ENCODE measurements at places on chromosomes 2 and 18.

DNA sequence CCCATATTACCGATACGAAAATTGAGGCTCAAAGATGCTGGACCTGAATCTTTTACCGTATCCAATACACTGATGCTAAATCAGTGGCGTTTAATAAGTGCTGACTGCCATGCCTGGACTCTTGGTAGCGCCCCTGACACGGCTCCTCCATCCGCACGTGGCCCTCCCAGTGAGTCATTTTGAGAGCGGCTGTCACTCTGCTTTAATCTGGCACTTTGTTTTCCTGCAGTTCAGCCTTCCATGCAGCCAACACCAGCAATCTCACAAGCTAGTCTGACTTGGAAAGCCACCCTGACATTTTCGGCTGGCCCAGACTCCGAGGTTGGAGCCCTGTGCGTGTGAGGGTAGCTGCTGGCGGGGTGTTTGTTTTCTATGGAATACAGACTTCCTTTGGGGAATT is 155.1 kb upstream of the LMAN1 start:
- peak; percentile 42 for DNase-seq

GRCh38 chr2:143607231-143608062 is 478.2 kb downstream of the ARHGAP15 start:
- peak; percentile 2 for DNase-seq

- no peak for DNase-seq
Measured at GRCh38 chr2:197229509-197230443, 80.8 kb downstream of the ANKRD44 start.

DNA sequence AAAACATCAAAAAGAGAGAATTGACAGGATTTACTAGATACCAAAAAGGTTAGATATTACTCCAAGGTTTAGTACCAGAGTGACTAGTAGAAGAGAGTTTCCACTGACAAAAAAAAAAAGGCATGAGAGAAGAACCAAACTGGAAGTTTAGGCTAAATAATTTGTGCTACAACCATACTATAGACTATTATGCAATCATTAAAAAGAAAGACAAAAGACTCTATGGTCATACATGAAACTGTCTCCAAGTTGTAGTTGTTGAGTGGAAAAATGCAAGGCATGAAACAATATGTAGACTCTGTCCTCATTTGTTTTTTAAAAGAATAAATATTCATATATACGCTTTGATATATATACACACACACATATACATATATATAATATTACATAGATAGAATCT is 1.7 kb upstream of the EXOC6B start:
- no peak for DNase-seq

GRCh38 chr18:52216666-52217065 is 123.3 kb upstream of the DCC start:
- DNase-seq: no peak

DNA sequence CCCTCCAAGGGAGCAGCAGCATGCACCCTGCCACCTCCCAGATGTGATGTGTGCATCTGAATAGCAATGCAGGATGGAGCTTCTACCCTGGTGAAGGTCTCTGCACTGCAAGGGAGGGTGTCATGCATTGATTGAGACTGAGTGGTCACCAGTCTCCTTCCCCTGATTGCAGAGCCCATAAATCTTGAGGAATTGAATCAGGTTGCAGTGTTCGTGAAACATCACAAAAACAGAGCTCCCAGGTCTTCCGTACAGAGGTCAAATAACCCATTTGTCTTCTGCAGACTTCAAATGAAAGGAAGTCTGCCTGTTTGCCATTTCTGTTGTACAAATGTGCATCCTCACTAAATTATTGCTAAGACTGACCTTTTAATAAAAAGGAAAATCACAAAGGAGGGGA is 136.8 kb downstream of the WDSUB1 start:
- DNase-seq: peak; percentile 47

GRCh38 chr18:63578357-63578958 is 8.7 kb upstream of the SERPINB13 start:
- peak; percentile 36 for DNase-seq

DNA sequence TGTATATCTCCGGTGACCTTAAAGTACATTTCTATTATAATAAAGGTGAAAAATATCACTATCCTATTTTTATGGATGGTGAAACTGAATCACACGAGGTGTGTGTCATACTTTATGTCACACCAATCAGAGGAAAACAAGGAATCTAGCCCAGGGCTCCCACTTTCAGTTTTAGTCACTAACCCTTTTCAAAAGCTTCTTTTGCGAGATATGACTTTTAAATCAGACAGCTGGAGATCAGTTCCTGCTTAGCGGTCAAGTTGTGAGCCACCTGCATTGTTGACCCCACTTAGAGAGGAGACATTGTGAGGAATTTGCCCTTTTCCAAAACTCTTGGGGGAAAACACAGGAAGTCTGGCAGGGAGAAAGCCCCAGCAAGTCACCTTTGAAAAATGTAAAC is 70.5 kb downstream of the CPS1 start:
- DNase-seq: no peak

DNA sequence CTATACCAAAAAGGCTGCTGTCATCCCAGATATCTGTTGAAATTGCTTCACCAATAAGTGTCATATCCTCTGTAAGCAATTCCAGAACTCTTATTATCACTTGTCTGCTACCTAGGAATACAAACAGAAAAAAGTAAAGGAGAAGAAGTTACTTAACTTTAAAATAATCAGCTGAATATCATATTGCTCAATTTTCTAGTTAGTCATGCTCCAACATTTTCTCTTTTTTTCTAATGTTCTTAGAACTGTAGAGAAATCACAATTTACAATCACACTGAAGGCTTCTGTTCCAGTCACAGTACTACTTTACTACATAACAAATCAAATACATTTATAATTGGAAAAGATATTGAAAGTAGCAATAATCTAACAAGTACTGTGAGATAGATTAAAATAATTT is 17.4 kb downstream of the RTTN start:
- no peak for DNase-seq

- DNase-seq: peak; percentile 25
Measured at GRCh38 chr18:13165636-13166423, 52.7 kb upstream of the LDLRAD4 start.

GRCh38 chr2:25632396-25632795 is 41.0 kb downstream of the DTNB start:
- no peak for DNase-seq

GRCh38 chr2:179991344-179991743 is 15.8 kb downstream of the CWC22 start:
- no peak for DNase-seq

GRCh38 chr2:73414696-73415095 is 29.1 kb downstream of the ALMS1 start:
- no peak for DNase-seq

- DNase-seq: no peak
Measured at GRCh38 chr2:191582355-191582754, 95.6 kb upstream of the NABP1 start.

DNA sequence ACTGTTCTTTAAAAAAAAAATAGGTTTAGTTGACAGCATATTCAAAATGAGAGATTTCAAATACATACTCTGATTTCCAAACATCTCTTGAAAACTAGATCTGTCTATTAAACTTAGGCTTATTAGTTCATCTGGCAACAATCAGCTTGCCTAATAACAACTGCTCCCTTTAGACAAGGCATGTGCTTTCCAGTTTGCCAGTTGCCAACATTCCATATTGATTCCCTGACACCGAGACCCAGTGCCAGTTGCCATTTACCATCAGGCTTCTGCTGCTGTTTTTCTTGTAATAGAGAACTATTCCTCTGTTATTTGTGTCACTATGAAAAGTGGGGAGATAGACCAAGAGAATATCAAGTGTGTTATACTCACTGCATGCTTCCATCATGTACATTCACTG is 256.0 kb downstream of the C1D start:
- DNase-seq: no peak

DNA sequence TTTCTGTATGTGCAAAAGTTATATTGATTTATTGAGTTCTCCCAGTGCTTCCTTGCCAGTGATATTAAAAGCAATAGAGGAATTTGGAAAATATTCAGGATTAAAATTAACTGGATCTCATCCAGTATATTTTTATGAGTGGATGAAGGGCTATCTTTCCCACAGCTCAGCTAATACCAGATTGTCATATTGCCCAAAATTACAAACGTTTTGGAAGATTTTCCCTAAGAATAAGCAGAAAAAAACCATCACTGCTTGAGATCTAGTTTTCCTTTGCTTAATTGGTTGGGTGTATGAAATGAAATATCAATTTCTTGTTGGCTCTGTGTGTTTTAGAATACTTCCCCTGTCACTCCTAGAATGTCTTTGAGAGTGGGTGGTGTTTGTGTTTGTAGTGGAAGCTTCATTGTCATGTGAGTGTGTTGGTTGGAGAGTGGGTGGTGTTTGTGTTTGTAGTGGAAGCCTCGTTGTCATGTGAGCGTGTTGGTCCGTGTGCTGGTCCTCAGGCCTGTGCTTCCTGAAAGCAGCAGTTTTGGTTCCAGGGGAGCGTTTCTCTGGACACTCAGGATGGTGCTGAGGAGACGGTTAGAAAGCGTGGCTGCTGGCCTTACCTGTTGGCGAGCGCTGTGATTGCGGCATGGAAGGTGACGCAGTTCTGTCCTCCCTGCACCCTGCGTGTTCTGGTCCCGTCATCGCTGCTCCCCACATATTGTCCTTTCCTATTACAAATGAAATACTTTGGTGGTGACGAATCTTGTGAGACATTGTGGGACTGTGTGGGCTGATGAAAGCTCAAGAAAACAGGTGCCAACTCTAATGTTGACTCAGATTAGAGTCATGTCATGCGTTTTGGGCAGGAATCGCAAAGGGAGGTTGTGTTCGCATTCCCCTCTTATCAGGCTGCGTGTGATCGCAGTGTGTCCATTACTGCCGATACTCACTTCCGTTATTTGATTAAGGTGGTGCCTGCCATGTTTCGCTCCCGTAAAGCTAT is 12.4 kb downstream of the ASB1 start:
- no peak for DNase-seq

GRCh38 chr2:159317392-159318088 is 31.0 kb upstream of the WDSUB1 start:
- no peak for DNase-seq

DNA sequence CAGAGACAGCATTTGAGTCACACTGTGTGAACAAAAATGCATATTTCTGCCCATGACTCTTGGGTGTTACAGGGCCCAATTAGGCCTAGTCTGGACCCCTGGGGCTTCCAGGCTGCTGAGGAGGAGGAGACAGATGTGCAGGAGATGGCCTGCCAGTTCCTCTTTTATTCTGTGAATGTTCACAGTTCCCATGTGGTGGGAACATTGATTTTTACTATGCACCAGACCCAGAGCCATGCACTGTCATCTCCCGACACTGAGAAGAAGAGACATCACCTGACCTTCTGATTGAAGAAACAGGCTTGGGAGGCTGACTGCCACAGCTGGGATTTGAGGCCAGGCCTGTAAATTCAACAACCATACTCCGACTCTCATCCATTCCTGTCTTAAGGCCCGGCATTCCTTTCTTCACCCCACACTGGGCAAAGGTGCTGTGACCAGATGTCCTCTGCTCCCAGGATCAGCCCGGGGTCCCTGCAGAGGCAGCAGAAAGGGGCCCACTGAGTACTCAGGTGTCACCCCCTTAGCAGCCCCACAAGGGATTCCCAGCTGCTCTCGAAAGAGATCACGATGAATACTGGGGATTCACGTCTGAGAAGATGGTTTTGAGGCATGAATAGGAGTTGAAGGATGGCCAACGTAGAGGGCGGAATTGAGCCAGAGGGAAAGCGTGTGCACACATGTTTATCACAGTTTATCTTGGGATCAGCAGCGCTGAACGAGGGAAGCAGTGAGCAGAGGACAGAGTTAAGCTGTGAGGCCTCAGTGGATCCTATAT is 3.6 kb upstream of the TFCP2L1 start:
- DNase-seq: no peak

GRCh38 chr2:229027353-229028105 is 243.6 kb downstream of the PID1 start:
- no peak for DNase-seq

GRCh38 chr2:666441-666840 is 10.8 kb downstream of the TMEM18 start:
- DNase-seq: no peak

GRCh38 chr2:234001380-234002160 is 48.9 kb upstream of the SPP2 start:
- no peak for DNase-seq

GRCh38 chr2:241071677-241072111 is 30.4 kb downstream of the MTERF4 start:
- DNase-seq: no peak

DNA sequence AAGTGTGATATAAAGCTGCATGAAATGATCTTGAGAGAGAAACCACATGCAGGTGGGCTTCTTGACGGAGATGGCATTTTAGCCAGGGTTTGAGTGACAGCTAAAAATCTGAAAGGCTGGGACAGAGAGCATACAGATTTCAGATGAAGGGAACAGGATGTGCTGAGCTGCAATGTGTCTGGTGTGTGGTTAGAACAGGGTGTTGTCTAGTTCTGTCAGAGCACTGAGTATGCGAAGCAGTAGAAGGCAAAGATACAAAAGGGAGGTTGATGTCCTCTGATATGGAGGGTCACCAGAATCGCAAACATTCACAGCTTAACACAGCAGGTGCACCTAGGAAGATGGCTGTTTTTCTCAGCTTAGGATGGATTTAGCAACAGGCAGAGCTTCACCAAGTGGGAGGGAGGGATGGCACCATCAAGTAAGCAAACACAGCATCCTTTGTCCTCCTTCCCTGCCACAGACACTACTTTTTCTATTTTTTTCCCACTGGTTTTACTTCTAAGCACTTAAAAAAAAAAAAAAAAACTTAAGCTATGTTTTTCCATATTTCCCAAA is 182.5 kb downstream of the TMX3 start:
- DNase-seq: no peak

- no peak for DNase-seq
Measured at GRCh38 chr18:32042337-32042736, 23.7 kb downstream of the RNF125 start.

DNA sequence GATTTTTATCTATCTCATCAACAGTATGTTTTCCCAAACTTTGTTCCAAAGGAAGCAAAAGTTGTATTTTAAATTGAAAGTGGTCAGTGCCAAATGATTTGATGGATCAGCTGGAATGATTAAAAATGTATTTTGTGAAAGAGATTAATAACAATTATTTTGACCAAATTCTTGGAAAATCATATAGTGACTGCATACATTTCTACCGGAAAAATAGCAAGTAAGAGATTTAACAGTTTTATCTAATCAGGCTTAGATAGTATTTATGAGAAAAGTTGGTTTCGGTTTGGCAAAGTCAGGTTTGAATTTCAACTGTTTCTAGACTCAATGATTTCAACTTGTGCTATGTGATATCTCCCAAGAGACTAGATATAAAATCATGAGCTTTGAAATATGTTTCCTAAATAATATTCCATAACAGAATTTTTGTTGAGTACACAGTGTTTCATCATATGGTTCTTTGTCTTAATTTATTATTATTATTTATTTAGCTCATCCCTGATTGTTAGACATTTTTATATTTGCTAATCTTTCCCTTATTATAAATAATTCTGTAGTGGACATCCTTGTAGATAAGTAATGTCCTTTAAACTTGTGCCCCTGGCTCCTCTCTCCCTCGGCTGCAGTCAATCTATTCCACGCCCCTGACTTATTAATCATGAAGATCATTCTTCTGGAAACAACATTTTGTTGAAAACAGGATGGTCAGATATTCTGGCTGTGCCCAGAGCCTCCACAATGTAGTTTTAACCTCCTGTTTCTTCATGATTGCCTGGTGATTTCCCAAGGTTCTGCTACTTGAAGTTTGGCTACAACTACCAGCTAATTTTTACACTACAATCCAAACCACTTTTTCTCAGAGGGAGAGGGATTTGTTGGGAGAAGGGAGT is 520.7 kb upstream of the TCF4 start:
- DNase-seq: no peak

GRCh38 chr2:37337620-37338280 is 6.7 kb upstream of the QPCT start:
- DNase-seq: no peak

Data from SK-N-DZ (cell line).